ENCODE measurements at places on chromosomes 12 and 14.
A peak's percentile ranks its signal among the peaks of the same experiment; 100 is the strongest.

GRCh38 chr12:3200814-3201233 lies 123.6 kb downstream of the TSPAN9 start:
- no peak for DNase-seq

- no peak for DNase-seq
Observed at GRCh38 chr12:32002848-32003493, 43.8 kb downstream of the RESF1 start.

- no peak for DNase-seq
Observed at GRCh38 chr14:102197317-102197853, 57.7 kb downstream of the WDR20 start.

GRCh38 chr14:59997449-59997848 lies 77.5 kb downstream of the LRRC9 start:
- DNase-seq: no peak

DNA sequence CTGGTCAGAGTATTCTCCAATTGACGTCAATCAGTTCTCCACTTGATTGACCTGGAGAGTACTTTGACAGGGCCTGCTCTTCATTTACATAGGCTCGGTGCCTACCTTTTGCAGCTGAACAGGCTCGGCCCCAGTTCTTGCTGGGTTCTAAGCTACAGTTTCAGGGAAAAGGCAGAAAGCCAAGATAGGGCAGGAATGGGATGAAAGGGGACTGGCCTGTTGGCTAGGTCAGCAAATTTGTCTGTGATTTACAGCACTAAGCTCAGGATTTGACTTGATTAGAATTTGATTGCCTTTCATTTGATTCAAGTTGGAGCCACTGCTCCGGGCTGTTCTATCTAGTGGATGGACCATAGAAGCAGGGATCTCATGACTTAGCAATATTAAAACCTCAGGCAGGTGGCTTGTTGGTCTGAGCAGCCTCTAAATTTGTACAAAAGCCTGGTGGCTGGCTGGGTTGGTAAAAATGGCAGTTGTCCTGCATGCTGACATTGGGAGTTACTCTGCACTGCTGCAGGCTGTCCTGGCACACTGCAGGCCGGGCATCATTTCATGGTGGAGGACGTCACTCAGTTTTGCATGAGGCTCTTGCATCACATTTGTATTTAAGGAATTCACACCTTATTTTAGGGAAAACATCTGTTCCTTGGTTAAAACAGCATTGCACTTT lies 71.8 kb downstream of the BICD1 start:
- DNase-seq: no peak

DNA sequence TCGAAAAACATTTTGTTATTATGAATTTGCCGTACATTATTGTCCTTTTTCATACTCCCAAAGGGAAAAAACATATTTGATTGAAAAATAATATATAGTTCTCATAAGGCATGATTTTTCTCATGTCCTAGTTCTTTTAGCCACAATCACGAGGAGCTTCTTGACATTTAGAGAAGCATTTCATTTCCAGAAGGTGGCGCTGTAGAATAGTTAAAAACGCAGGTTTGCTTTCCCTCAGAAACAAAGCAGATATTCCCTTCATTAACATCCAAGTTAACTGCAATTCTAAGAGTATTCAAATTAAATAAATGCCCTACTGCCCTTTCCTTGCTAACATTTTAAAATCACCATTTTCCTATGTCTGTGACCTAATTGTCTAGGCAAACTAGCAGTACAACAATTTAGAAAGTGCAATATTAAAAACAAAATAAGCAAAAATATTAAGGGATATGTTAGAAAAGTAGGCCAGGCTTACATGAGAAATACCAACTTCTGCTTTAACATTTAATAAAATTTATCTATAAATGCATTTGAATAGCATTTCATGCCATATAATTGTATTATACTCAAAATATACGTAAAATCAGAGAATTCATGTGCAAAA lies 10.9 kb upstream of the PIK3C2G start:
- no peak for DNase-seq

GRCh38 chr14:64818151-64818550 lies 61.6 kb downstream of the SPTB start:
- no peak for DNase-seq

DNA sequence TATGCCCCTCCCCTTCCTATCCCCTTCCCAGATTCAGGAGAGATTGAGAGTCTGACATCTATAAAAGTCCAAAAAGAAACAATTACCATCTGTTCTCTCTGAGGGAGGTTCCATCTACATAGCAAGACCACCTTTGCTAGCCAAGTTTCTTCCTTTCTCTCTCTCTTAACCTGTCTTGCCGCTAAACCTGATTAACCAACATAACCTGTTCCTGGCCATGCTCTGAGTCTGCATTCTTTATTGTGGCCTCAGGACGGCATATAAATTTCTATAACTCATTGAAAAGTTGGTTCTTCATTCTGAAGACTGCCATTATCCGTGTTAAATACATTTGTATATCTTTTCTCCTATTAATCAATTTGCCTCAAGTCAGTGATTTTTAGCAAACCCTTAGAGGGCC lies 594.0 kb downstream of the KCNH5 start:
- no peak for DNase-seq

GRCh38 chr12:49043856-49044258 lies 16.7 kb downstream of the KMT2D start:
- peak; percentile 62 for DNase-seq

GRCh38 chr12:68899251-68899771 lies 33.7 kb downstream of the CPM start:
- DNase-seq: no peak

- no peak for DNase-seq
Observed at GRCh38 chr14:29486132-29486531, 441.5 kb downstream of the PRKD1 start.

- peak; percentile 45 for DNase-seq
Observed at GRCh38 chr14:61269321-61270083, 11.6 kb downstream of the TMEM30B start.

- no peak for DNase-seq
Observed at GRCh38 chr12:113232840-113233585, 11.7 kb downstream of the TPCN1 start.

- no peak for DNase-seq
Observed at GRCh38 chr14:50734950-50735695, 67.0 kb upstream of the SAV1 start.

Data from stimulated activated CD4-positive, alpha-beta T cell treated with anti-CD3 and anti-CD28 coated beads, Interleukin-1b, Interleukin-23, amount 100 ng/mL, for 24 hours (primary cell).